ENCODE measurements at places on chromosomes 16 and 17.
A peak's percentile ranks its signal among the peaks of the same experiment; 100 is the strongest.

- DNase-seq = no peak
Observed at GRCh38 chr17:58272367-58273280, 8.1 kb downstream of the MPO start.

GRCh38 chr16:48136547-48137360 lies 19.0 kb downstream of the ABCC12 start:
- peak; percentile 3 for DNase-seq

DNA sequence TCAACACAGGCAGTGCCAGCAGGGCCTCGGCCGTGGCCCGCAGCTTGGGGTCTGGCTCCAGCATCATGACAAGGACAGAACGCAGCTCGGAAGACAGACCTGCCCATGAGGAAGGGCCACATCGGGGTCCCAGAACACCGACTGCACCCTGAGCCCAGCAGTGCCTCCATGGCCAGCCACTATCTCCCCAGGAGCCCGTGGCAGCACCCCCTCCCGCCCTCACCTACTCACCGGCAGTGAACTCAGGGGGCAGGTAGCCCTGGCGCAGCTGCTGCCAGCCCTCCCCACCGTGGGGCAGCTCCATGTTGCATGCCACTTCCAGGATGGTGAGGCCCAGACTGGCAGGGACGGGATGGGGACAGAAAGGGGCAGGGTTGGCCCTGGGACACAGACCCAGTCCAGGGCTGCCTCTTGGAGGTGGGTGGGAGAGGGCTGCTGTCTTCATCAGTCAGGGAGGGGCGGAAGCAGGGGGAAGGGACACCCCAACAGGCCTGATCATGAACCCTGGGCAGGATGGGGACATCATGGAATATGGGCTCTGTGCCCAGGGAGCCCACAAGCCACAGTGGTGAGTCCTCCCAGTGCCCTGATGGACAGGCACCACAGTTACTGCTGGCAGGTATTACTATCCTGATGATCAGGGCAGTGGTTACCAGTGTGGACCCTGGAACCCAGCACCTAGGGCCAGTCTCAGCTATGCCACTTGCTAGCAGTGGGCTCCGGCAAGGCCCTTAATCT lies 5.3 kb downstream of the PAQR4 start:
- no peak for DNase-seq

DNA sequence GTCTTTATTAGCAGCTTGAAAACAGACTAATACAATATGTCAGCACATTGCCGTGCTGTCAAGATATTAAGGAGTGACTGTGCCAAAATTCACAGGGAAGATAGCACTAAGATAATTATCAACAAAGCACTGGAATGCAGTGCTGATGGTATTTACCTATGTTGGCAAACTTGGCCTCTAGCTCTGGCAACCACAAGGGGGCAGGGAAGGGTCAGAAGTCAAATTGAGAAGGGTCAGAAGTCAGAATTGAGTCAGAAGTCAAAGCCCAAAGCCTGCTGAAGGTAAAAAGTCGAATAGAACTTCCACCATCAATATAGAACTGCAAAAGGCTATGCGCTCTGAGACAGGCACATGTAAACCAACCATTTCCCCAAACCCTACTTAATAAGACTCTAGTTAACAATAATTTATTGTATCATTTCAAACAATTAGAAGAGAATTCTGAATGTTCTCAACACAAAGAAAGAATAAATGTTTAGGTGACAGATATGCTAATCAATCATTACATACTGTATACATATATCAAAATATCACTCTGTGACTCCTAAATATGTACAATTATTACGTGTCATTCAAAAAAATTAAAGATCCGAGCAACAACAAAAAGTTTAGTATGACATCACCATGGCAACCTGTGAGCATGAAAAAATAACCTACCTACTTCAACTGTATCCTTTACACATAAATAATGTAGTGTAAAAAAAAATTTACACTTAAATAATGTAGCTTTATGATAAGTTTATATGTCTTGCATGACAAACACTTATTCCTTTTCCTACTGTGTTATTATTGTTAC lies 916.1 kb downstream of the KCNJ2 start:
- no peak for DNase-seq

GRCh38 chr17:76934561-76935320 lies 66.5 kb downstream of the MGAT5B start:
- DNase-seq = no peak

DNA sequence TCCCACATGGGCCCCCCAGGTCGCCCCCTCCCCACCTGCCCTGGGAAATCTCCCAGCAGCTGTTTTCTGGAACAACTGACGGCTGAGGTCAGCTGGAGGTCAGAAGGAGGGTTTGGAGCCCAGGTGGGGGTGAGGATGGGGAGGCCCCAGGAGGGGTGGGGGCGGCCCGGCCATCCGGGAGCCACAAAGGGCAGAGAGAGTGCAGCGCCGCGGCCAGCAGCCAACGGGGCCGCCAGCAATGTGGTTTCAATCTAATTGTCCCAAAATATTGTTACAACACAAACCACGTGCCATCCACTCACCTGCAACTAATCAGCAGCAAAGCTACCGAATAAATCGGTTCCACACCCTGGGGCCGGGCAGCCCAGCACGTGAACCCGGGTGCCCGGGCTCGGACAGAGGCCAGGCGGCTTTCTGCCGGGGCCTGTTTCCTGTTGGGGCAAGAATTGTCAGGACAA lies 28.3 kb upstream of the SLC38A10 start:
- DNase-seq = peak; percentile 80

Measured in fibroblast of gingiva (primary cell).